ENCODE measurements at places on chromosomes 12 and 14.

DNA sequence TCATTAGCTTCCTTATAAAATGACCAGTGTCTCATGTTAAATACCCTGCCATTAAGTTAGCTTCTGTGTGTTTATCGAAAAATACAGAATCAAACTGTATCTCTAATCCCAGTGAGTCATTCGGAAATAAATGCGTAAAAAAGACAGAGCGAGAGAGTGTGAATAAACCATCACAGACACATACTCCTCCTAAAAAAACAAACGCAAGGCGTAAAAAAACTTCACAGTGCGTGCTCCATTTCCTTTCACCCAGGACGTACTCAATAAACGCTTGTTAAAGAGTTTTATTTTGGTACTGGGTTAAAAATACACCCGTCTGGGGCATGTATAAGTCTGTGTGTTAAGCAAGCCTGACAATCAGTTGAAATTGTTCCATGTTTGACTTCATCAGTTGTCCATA, 58.8 kb upstream of the ISM2 start:
- DNase-seq: no peak

GRCh38 chr12:26122681-26123481, 2.0 kb downstream of the BHLHE41 start:
- DNase-seq: no peak

DNA sequence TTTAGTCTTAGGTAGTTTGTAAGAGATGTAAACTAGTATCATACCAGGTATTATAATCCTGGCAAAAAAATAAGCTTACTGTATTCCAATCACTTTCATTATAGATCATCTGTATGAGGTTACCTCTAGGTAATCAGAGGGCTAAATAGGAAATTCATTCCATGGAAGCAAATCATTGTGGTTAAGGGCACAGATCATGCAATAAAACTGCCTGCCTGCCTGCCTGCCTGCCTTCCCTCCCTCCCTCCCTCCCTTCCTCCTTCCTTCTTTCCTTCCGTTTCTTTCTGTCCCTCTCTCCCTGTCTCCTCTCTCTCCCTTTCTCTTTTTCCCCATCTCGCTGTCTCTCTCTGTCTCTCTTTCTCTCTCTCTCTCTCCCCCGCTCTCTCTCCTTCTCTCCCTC, 3.2 kb upstream of the CLEC9A start:
- no peak for DNase-seq

- DNase-seq: peak; percentile 53
These were observed 582.7 kb downstream of the SLC6A15 start for GRCh38 chr12:84329938-84330337.

DNA sequence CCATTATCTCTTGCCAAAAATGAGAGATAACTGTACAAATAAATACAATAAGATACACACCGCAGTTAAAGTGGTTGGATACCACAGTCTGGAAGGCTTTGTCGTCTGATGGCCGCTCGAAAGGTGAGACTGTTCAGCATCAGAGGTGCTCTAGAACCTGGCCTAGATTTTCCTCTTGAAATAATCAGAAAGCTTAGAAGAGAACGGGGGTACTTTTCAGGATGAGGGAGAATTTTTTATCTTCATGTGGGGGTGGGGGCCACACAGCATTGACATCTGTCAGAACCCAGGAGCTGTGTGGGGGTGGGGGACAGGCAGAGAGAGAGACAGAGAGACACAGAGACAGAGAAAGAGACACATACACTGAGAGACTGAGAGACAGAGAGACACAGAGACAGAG, 90.5 kb downstream of the GALNT9 start:
- DNase-seq: no peak

GRCh38 chr14:90599748-90600507, 203.1 kb downstream of the CALM1 start:
- no peak for DNase-seq

GRCh38 chr12:109719123-109720022, 5.7 kb downstream of the FAM222A start:
- no peak for DNase-seq

DNA sequence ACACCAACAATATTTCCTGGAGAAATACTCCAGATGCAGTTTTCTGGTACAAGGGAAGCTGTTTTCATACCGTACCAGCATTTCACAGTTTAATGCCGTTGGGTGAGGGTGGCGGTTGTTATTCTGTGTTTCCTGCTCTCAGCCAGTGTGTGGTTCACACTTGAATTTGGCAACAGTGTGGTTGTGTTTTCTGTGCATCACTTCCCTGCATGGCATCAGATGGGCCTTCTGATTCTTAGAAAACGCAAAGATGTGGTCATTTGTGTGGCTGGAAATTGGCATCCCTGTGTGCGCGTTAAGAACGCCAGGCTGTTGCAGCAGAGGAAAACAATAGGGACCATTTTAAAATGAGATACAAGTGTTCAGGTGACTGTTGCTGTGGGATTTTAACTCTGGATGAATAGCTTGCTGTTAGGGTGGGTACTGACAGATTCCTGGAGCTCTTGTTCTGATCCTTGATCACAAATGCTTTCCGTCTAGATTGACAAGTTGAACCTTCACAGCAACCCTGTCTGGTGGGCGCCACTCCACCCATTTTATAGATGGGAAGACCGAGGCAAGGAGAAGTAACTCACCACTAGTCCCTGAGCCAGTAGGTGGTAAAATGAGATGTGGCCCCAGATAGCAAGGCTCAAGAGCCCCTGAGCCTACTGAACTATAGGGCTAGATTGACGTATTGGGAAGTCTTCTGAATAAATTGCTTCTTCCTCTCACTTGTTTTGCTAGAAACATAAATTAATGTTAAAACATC, 231.2 kb downstream of the CHST11 start:
- DNase-seq: no peak

- no peak for DNase-seq
These were observed 125.9 kb upstream of the NTF3 start for GRCh38 chr12:5305886-5306545.

DNA sequence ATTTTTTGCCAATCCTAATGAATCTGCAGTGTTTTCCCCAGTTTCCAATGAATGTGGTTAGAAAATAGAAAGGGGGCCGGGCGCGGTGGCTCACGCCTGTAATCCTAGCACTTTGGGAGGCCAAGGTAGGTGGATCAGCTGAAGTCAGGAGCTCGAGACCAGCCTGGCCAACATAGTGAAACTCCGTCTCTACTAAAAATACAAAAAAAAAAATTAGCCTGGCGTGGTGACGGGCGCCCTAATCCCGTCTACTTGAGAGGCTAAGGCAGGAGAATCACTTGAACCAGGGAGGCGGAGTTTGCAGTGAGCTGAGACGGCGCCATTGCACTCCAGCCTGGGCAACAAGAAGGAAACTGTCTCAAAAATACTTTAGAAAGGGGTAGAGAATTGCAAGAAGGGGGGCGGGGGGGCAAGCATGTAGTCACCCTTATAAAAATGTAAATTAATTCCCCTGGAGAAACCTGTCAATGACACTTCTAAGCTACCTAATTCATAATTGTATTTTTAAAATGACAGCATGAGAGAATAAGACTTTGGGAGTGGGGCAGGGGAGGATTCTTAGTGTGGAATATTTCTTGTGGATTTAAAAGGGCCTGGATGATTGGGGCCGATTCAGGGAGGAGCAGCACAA, 1.7 kb downstream of the KLHDC2 start:
- no peak for DNase-seq

DNA sequence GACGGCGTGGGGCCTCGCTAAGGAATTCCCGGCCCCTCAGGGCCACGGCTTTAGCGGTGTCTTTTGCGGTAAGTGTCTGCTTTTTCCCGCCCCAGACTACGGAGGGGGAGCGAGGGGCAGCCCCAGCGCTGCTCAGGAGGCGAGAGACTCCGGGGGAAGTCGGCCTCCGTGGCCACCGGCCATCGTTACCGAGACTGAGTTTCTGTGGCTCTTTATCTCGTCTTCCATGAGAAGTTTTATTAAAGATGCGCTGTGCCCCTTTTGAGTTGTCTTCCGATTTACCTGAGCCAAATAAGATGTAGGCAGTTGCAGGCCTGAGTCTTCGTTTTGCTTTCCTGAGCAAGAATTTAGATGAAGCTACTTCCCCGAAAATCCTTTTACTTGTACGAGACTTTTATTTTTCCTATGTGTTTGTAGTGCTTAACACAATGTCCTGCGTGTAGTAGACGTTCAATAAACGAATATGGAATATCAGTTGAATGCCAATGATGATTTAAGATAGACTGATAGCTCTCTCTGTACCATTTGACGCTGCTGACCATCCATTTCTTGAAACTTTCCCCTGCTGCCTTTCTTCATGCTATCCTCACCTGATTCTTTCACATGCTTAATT, 462 bp downstream of the SRP54 start:
- no peak for DNase-seq

- DNase-seq: no peak
These were observed 314.3 kb downstream of the RAD51B start for GRCh38 chr14:68133856-68134255.

DNA sequence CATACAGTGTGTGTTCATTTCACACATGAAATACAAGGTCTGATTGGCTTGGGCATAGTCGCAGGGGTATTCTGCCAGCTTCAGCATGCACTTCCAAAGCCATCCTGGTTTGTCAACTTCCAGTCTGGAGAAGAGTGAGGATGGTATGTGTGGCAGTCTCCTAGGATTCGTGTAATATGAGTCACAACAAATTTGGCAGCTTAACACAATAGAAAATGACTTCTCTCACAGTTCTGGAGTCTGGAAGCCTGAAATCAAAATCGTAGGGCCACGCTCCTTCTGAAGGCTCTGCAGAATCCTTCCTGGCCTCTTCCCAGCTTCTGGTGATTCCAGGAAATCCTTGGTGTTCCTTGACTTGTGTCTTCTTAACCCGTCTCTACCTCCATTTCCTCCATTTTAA, 167.5 kb downstream of the PPM1H start:
- DNase-seq: no peak

DNA sequence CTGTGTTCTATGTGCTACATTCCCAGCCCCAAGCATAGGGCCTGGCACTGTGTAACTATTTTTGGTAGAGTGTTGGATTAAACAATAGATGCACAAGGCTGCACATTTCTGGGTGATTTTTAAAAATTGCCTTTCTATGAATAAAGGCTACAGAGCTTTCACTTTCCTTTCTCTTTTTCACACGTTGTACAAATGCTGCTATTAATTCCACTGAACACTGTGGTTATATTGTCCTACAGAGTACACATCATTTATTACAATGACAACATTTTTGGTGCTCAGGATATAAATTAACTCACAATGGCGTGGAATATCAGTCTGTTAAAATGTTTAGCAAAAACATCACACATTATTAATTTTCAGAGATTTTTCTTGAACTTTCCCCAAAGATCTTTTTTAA, 3.6 kb upstream of the EML1 start:
- DNase-seq: no peak

DNA sequence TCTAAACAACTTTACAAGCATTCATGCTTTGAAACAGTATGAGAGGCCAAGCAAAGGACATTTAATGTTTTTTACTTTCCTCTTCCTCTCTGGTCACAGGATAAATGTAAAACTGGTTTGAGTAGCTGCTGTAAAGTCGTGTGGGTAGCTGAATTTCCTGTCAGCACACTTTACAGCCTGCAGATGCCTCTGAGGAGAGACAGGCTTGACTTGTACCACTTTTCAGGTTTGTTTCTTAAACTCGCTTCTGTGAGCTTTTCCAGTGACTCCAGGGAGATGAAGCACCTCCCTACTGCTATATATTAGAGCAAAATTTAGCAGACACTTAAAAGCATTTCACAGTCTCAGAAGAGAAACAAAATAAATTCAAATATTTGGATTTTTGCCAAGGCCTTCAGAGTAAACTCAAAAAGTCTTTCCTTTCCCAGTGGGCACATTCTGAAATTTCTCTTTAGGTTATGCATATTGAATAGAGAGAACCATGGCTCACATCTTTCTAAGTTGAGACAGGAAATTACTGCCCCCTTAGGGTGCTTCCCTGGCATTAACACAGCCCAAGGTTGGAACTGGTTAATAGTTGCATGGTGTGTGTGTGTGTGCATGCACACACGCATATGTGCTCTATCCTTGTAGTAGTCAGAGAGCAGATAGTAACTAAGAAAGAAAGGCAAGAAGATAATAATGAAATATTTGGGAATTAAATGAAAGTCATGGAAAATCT, 557.3 kb upstream of the MIS18BP1 start:
- no peak for DNase-seq

DNA sequence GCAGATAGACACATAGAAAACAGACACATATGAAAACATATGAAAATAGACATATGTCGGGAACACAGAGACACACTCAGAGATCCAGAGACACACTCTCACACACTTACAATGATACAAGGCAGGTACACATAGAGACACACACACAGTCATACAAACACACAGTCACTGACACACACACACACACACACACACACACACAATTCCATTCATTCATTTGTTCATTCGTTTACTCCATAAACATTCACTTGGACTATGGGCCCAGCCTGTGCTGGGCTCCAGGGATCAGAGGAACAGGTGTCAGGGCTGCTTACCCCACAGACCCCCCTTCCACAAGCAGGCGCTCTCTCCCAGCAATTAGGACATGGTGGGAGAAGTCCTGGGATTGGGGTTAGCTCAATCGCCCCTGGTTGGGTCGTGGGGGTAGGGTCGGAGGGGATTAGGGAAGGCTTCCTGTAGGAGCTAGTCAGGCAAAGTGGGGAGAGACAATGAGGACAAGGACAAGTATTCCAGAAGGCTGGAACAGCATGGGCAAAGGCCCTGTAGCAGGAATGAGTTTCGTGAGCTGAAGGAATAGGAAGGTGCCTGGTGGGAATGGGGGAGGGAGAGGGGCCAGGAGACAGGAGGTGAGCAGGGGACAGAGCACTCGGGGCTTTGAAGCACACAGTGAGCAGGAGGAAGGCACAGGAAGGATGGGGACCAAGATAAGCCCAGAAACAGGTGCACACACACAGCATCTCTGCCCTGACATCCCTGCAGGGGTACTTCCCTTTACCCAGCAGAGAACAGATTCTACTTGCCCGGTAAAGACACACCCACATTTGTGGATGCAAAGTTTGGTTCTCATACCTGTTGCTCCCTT, 6.5 kb downstream of the RASAL1 start:
- no peak for DNase-seq

- no peak for DNase-seq
These were observed 13.0 kb downstream of the TMEM52B start for GRCh38 chr12:10191865-10192264.

DNA sequence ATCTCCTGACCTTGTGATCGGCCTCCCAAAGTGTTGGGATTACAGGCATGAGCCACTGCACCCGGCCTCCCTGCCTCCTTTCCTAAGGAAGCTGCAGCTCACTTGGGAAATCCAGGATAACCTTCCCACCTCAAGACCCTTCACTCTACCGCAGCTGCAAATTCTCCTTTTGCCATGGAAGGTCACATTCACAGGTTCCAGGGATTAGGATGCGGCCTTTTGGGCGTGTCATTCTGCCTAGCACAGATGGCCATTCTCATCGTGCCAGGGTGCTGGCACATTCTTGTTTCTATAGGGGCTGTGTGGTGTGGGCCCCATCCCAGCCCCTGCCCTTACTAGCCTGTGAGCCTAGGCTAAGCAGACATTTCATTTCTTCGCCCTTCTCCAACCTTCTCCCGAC, 219.9 kb downstream of the CHST11 start:
- DNase-seq: no peak

- no peak for DNase-seq
These were observed 10.3 kb downstream of the RERGL start for GRCh38 chr12:18079541-18080246.

GRCh38 chr12:30969606-30970395, 43.3 kb downstream of the TSPAN11 start:
- no peak for DNase-seq

- DNase-seq: no peak
These were observed 17.1 kb downstream of the FICD start for GRCh38 chr12:108531929-108532848.
